Stimulated activated CD4-positive, alpha-beta T cell treated with anti-CD3 and anti-CD28 coated beads, Interleukin-12 subunit alpha, Interleukin-12 subunit beta, amount 100 ng/mL, for 4 hours (primary cell): ENCODE measurements at places on chromosomes 5 and 9.

DNA sequence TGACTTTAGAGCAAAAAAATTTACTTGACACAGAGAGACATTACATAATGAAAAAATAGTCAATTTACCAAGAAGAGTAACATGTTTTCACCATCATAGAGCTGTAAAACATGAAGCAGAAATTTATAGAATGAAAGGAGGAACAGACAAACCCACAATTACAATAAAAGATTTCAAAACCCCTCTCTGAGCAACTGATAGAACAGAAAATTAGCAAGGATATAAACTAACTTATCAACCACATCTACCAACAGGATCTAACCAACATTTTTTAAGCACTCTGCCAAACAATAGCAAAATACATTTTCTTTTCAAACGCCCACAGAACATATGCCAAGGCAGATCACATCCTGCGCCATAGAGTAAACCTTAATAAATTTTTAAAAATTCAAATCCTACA lies 17.9 kb downstream of the SLCO4C1 start:
- no peak for DNase-seq

DNA sequence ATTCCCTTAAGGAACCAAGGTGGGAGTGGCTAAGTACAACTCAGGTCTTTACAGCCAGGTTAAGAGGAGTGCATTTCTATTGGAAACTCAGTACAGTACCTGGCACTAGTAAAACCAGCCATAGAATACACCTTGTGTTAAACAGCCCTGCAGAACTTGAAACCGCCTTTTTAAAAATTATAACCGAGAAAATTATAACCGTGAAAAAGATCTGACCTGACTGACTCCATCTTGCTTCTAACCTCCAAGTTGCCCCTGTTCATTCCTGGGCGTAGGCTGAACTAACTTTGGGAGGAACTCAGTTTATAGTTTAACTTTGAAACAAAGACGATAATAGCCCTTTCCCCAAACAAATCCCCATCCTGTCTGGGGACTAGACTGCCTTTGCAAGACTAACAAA lies 132.3 kb downstream of the SUSD1 start:
- no peak for DNase-seq

DNA sequence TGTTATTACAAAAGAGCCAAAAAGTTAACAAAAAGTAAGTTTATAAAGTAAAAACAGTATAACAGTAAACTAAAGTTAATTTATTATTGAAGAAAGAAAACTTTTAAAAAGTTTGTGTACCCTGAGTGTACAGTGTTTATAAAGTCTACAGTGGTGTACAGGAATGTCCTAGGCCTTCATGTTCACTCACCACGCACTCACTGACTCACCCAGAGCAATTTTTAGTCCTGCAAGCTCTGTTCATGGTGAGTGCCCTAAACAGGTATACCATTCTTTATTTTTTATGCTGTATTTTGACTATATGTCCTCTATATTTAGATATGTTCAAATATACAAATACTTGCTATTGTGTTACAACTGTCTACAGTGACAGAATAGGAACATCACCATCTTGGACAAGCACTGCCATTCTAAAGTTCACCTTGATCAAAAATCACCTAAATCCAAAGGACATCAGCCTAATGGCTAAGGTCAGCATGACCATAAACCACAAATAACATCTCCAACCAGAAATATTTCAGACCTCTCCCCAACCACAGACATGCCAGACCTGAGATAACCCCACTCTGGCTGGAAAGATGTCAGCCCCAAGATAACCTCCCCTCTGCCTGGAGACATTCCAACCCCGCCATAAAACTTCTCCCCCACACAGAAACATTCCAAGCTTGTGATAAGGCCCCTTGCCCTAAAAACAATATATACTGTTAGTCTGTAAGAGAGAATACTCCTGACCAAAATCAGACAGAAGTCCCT lies 56.1 kb downstream of the AGXT2 start:
- DNase-seq = no peak

DNA sequence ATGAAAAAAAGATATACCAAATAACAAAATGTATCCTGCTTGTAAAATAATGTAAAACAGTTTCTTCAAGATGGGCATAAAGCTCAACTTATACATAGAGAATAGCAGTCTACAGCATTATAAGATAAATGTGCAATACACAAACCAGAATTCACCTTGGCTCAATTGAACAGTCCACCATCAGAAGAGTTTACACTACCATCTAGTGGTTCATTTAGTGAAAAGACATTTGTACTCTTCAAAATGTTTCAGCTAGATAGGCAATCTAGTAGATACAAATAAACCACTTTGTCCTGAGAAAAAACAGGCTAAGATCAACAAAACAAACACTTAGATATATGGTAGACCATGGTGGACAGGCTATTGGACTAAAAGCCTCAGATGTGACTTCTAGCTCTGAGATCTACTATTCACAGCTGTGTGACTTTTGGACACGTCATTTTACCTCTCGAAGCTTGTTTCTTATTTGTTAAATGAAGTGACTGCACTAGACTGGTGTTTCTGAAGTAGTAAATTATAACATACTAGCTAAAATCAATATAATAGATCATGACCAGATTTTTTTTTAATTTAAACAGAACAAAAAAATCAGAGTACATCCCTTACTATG lies 22.1 kb upstream of the TPD52L3 start:
- no peak for DNase-seq

DNA sequence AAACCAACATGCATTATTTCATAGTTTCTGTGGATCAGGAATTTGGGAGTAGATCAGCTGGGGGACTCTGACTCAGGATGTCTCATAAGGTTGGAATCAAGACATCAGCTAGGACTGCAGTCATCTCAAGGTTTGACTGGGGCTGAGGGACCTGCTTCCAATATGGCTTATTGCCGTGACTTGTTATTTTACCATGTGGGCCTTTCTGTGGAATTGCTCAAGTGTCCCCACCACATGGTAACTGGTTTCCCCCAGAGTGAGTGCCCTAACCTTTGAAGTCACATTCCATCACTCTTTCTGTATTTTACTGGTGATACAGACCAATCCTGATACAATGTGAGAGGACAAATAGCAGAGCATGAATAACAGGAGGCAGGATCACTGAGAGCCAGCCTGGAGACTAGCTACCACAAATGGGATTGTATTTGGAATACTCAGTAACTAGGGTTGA lies 70.2 kb upstream of the ELL2 start:
- no peak for DNase-seq

- DNase-seq = no peak
These were observed 1.4 kb upstream of the FOXI1 start for GRCh38 chr5:170104299-170104698.

- DNase-seq = no peak
These were observed 55.3 kb downstream of the ZNF622 start for GRCh38 chr5:16410338-16410737.

GRCh38 chr5:117394506-117395157 lies 820.0 kb upstream of the SEMA6A start:
- DNase-seq = no peak

- no peak for DNase-seq
These were observed 698 bp upstream of the TGFBI start for GRCh38 chr5:136028090-136028489.

DNA sequence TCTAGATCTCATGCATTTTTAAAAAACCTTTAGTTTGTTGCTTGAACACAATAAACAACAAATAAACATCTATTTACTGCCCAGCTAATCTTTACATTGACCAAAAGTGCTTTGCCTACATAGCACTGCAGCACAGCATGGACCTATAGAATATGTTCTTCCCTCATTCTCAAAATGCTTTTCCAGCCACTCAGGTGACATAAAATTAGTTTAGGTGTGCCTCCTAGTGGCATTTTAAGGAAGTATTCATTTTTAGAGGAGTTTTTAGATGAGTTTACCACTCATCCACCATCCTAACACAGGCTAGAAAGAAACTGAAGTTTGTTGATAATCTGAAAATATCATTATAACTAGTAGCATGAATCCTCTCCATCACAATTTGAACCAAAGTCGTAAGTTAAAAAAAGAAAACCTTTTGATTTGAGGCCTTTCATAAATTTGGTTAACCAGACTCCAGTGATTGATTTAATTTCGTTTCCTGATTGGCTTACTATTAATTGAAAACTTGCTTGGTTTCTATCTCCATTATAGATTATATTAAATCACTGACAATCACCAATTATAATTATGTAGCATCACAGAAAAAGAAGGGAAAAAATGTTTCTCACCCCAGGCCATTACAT lies 12.6 kb downstream of the PLGRKT start:
- DNase-seq = no peak

DNA sequence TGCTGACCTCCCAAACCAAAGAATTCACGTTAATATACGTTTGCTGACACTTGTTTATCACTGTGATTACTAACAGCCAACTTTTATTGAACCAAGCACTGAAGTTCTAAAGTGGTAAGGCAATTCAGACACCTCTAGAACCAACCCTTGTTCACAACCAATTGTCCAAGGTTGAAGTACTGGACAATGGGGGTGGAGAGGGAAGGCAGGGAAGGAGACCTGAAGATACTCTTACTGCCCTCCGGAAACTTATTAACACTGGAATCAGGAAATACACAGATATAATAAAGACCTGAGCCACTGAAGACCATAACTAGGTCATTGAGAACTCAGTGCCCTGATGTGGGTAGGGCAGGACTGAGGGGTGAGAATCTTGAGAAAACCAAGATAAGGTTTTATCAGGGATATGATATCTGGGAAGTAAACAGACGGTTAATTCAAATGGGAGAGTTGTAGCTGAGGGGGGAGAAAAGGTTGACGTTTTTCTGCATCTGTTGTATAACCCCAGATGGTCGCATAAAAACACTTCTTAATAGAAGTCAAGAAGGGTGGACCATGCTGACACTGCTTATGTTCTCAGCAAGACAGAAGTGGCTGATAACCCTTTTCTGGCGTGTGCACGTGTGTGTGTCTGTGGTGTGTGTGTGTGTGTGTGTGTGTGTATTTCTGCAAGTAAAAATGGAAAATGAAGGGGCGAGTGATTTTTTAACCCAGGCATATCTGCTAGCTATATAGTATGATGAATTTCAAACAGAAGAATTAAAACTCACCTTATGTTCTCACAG lies 125.9 kb downstream of the LHFPL2 start:
- no peak for DNase-seq

GRCh38 chr5:141223112-141223783 lies at the start of gene PCDHB14:
Gene PCDHB14, plus strand, starts transcription at chr5:141223343. Its CDS starts 163 bp downstream, at chr5:141223506.
- DNase-seq = no peak

DNA sequence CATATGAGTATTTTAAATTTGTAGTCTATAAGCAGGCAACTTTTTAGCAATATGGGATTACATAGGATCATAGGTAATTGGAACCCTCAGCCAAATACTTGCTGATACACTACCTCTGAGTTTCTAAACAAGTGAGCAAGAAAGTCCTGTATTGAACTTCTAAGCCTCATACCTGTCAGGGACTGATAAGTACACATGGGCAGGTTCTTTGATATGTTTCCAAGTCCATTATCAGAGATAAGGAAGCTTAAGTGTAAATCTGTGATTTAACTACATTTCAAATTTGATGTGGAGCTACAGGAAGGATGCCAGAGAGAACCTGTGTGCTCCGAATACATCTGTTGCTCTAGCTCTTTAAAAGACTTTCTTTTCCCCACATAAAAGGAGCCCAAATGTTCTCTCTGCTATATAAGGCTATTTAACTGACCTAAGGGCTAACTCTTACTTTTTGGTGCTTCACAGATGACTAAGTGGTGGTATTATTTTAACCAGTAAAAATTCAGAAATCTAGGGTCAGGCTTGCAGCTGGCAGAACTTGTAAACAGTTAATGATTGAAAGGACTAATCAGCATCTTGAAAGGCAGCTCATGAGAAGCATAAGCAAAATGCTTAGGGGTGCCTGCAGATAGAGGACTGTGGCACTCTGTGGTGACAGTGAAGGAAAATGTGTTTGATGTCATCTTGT lies 228.6 kb downstream of the NR3C1 start:
- no peak for DNase-seq

- no peak for DNase-seq
These were observed 45.7 kb downstream of the RNF145 start for GRCh38 chr5:159163701-159164046.

DNA sequence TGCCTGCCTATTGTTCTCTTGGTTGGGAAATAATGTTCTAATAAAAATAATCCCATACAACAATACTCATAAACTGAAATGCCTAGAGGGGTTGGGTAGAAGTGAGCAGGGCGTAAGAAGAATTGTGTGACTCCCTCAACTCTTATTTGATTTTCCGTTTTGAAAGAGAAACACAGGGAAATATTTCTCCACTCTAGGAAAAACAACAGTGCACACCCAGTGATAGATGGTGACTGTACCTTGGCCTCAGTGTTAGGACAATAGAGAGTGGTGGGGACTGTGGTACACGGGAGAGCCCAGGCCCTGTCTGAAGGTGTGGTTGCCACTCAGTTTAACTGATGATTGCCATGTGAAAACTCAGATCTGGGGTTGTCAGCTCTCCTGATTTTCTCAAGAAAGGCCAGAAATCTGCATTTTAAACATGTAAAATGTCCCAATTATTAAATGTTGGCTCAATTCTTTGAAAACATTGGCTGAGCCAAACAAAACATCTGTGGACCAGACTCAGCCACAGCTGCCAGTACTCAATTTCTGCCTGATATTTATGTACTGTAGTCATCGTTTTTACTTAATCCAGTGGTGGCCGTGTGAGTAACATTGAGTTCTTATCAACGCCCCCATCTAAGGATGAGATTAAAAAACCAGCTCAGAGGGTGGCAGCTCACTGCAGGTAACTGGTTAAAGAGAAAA lies 103.8 kb upstream of the ZNF618 start:
- DNase-seq = no peak

- DNase-seq = no peak
These were observed 17.7 kb downstream of the LPAR1 start for GRCh38 chr9:111020594-111020993.

DNA sequence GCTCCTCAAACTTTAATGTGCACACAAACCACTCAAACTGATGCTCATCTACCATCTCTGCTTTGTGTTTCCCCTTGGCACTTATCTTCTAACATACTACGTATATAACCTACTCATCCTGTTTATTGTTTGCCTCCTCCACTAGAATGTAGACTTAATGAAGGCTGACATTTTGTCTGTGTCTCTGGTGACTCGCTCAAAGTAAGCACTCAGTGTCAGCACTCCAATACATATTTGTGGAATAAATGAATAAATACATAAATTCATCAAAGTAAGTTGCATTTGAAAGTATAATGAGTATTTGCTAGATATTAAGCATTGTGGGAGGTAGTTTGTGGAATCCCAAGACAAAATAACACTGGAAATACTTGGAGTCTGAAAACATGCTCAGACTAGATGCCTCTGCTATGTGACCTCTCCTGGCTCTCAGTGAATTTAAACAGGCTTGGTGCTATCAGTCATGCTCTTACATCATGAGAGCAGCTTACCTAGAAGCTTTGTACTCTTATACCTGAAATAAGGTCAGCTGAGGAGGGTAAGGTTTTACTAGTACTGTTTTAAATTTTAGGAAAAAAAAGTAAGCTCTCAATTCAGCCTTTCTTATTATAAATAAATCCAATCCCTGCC lies 37.0 kb upstream of the RANBP6 start:
- DNase-seq = no peak

- DNase-seq = no peak
These were observed 30.6 kb downstream of the ITGA1 start for GRCh38 chr5:52818360-52818759.

GRCh38 chr9:8604201-8604600 lies 804.6 kb upstream of the DMAC1 start:
- no peak for DNase-seq
